AG08395 (cell line): ENCODE measurements at places on chromosomes 16 and 17.

GRCh38 chr16:1485847-1486496 is 2.8 kb downstream of the PTX4 start:
- no peak for DNase-seq

DNA sequence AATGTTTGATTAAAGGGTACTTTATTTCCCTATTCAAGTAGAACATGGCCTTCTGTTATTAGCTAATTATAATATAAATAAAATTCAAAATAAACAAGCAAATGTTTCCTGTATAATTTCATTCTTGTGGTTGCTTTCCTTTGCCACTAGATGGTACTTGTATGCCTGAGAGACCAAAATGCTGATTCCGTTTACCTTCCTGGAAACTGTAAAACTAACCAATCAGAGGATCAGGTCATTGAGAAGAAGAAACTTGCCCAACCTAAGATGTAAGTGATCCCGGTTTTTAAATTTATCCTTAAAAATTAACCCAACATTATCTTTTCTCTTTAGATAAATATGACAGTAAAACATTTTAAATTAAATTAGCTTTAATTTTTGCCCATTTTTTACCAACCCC is 8.1 kb upstream of the ABCA5 start:
- DNase-seq, result peak; percentile 62

DNA sequence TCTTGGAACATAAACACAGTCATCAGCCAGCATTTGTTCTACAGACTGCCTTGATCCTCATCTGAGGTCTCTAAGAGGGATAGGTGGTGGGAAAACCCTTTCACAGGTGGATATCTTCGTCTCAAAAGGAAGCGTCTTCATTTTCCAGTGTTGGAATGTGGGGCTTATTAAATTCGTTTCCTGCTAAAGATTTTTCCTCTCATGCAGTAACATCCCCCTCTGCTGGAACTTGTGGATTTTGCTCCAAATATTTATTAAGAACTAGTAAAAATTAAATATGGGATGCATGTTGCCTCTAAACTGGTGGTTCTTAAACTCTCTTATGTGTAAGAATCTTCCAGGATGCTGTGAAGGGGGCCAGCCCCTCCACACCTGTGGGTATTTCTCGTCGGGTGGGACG is 20.1 kb upstream of the MLYCD start:
- DNase-seq, result peak; percentile 69

- DNase-seq, result peak; percentile 63
Observed at GRCh38 chr17:81256616-81257015, 17.5 kb downstream of the NDUFAF8 start.

- no peak for DNase-seq
Observed at GRCh38 chr16:87828907-87829621, 40.2 kb downstream of the SLC7A5 start.

DNA sequence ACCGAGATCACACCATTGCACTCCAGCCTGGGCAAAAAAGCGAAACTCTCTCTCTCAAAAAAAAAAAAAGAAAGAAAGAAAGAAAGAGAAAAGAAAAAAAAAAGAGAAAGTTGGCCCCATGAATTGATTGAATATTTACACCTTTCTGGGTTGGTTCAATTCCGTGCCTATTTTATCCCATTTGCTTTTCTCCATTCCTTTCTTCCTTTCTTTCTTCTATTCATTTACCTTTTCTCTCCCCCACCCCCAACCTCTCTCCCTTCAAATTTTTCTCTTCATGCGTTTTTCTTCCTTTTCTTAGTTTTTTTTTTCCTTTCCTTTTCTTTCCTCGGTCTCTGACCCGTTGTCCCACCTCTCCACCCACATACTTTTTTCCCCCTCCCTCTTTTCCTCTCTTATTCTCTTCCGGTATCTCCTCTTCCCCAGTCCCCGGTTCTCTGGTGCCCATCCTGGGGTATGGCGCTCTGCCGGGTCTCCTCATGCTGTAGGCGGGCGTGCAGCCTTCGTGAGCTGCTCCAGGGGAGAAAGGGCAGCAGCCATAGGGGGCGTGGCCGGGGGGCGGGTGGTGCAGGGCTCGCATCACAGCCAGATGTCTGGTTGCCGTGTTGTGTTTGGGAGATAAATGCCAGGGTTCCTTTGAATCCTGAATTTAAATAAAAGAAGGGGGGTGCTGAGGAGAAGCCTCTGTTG is 5.3 kb upstream of the COL1A1 start:
- peak; percentile 53 for DNase-seq

- DNase-seq, result no peak
Observed at GRCh38 chr17:15250135-15250860, 14.8 kb downstream of the PMP22 start.

DNA sequence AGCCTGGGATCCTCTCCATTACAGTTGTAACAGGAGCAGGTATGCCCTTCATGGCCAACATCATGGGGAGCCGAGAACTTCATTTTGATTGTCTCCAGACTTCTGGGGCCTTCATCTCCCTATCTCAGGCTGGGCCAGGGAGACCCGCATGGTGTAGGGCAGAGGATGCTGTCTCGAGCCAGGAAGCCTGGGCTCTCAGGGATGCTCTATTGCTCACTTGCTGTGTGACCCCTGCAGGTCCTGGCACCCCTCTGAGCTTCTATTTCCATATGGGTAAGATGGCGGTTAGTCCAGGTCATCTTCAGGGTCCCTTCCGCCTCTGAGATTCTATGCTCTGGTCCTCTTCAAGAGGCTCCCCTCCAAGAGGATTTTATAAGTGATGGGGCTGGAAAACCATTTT is 20.6 kb upstream of the RNF135 start:
- no peak for DNase-seq

- no peak for DNase-seq
Observed at GRCh38 chr16:85594978-85595661, 18.0 kb upstream of the GSE1 start.
